ENCODE measurements at places on chromosomes 7 and 10.

- DNase-seq = peak; percentile 89
Measured at GRCh38 chr10:86958116-86958900, at the start of gene SNCG. TSS of gene SNCG (plus strand) at chr10:86958599. CDS start at chr10:86958698, 99 bp downstream.

- peak; percentile 82 for DNase-seq
Measured at GRCh38 chr10:116278846-116279245, 5.8 kb upstream of the GFRA1 start.

DNA sequence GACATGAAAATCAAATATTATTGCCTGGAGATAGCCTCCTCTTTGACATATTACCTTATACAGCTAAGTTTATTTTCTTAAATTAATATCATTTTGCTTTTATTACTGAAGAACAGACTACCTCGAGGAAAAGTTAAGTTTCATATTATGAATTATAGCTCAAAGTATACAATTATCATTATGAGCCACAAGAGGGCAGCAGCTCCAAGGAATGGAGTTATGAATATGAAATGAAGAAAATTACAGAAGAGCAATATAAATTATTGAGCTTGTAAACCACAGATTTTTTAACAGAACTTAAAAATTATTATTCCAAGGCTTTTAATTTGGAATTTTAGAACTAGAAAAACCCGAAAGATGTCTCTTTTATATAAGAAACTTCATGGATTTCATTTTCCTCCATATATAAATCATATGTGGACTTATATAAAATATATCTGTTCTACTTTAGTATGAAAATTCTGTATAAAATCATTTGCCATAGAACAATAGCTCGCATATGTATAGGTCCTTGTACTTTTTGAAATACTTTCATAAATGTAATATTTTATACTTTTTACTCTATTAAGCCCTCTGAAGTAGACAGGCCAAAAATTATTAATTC lies 40.1 kb downstream of the IQUB start:
- peak; percentile 72 for DNase-seq

- DNase-seq = no peak
Measured at GRCh38 chr7:139681463-139681755, 96.4 kb downstream of the HIPK2 start.

DNA sequence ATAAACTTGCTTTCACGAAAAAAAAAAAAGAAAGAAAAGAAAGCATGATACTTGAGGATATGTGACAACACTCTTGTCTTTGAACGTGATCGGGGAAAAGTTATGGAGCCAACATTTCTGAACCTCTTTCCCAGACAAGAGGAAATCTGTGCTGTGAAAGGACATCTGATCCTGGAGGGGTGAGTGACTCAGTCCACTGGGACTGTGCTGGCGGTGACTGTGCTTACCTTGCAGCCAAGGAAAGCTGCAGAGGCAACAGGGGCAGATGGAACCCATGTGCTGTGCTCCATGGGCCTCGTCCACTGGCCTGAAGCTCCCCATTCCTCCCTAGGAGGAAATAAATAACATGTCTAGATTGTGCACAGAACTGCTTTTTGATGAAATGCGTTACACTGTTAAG lies 116.5 kb upstream of the RAB11FIP2 start:
- DNase-seq = no peak

DNA sequence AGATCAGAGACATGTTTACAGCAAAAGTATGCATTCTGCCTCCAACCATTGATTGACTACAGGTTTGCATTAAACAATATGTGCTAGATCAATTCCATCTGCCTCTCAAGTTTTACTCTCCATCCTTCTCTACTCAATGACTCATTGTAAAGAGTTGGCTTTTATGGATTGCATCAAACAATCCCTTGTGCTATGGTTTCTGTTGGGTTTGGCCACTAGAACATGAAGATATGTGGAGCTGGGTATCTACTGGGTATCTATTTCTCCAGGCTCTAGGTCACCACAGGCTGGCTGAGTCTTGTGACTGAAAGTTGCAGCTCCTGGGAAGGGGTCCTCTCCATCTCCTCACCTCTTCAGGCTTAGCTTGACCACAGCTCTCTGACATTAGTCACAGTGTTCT lies 204.7 kb downstream of the DGKI start:
- DNase-seq = no peak

DNA sequence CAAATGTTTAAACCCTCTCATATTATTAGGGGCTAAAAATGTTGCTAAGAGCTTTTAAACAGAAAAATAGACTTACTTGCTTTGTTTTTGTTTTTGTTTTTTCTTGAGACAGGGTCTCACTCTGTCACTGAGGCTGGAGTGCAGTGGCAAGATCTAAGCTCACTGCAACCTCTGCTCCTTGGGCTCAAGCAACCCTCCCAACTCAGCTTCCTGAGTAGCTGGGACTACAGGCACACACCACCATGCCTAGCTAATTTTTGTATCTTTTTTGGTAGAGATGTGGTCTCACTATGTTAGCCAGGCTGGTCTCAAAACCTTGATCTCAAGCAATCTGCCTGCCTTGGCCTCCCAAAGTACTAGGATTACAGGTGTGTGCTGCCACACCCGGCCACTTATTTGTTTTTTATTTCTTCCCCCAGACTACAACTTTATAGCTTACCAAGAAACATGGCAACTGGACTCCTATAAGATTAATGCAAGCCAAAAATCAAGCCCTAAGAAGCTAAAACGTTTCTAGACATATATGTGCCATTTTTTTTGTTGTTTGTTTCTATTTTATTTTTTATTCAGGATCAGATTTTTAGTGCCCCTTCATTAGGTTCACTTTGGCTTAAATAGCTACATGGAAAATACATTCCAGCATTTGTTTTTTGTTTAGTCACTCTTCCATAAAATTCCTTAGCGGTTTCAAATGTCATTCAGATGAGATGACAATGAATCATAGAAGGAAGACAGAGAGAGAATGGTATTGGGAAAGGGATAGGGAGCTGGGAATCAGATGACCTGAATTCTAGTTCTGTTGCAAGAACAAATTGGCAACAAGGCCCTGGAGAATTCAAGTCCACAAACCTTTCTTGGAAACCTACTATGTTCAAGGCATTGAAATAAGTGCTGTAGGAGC lies 163.4 kb upstream of the MKLN1 start:
- peak; percentile 11 for DNase-seq

- no peak for DNase-seq
Measured at GRCh38 chr7:70347463-70348254, 749.4 kb downstream of the AUTS2 start.

- DNase-seq = no peak
Measured at GRCh38 chr10:91271886-91272285, 51.4 kb downstream of the PCGF5 start.

- no peak for DNase-seq
Measured at GRCh38 chr7:107827501-107827900, 24.5 kb upstream of the SLC26A3 start.

DNA sequence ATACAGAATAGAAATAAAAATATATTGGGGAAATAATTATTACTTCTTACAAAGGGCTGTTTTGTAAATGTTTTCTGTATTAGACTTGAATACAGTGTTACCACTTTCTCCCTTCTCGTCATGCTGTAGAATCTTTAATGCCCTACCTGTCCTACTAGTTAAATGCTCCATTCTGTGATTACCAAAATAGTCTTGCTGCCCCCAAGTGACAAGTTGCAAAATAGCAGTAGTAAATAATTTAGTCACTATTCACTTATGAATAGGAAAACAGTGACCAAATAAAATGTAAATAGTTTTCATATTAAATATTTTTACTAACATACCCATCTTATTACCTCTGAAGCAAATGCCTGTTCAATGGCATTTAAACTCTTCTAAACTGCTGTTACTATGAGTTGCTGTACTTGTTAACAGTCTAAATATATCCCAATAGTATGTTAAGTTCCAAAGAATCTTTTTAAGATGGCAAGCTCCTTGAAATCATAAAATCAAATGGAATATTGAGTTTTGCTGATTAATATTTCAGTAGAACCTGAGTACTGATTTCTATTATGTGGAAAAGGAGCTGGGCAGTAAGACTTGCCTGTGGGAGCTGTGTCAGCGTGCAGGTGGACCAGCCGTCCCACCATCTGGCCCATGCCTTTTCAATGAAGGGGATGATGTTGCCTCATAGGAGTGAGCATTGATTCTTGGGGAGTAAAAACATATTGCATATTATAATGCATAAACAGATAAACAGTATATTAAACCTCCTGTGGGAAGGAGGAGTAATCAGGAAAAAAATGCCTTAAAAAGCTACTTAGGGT lies 18.1 kb upstream of the OIT3 start:
- DNase-seq = no peak

GRCh38 chr10:44056206-44056605 lies 328.7 kb downstream of the CXCL12 start:
- DNase-seq = no peak

GRCh38 chr10:48294431-48294830 lies 12.0 kb upstream of the MAPK8 start:
- DNase-seq = no peak

DNA sequence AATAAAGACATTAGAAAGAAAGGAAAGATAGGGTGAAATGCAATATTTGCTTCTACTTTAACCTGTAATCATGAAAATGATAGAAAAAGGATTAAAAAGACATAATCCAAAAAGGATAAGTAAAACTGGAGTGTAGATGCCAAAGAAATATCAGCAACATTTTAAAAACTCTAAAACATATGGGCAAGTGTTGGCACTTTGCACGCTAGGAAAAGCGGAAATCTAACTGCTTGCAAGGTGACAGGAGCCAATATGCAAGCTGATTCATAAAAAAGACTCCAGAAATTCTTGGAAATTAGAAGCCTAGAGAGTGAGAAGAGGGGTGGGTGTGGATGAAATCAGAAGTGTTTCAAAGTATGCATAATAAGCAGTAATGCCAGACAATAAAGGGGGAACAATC lies 161.1 kb downstream of the SEMA3E start:
- no peak for DNase-seq

DNA sequence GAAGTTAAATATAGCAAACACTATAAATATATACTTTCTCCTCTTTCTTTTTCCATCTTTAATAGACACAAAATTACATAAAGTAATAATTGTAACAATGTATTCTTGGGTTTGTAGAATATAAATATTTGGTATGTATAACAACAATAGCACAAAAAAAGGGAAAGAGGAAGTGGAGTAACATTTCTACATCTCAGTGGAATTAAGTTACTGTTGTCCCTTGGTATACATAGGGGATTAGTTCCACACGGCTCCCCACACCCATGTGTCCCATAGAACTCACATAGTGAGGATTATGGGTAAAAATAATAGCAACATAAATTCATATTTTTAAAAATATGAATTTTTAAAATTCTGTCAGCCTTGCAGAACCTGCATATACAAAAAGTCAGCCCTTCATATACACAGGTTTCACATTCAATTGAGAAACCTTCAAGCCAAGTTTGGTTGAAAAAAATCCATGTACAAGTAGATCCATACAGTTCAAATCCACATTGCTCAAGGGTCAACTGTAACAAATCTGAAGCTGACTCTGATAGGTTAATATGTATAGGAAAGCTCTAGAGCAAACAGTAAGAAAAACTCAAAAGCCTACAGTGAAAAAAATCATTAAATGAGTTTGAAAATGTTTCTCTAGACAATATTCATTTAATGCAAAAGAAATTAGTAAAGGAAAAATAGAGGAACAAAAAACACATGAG lies 92.4 kb downstream of the HYCC1 start:
- no peak for DNase-seq

GRCh38 chr10:86164174-86164774 lies 202.3 kb downstream of the GRID1 start:
- DNase-seq = no peak

DNA sequence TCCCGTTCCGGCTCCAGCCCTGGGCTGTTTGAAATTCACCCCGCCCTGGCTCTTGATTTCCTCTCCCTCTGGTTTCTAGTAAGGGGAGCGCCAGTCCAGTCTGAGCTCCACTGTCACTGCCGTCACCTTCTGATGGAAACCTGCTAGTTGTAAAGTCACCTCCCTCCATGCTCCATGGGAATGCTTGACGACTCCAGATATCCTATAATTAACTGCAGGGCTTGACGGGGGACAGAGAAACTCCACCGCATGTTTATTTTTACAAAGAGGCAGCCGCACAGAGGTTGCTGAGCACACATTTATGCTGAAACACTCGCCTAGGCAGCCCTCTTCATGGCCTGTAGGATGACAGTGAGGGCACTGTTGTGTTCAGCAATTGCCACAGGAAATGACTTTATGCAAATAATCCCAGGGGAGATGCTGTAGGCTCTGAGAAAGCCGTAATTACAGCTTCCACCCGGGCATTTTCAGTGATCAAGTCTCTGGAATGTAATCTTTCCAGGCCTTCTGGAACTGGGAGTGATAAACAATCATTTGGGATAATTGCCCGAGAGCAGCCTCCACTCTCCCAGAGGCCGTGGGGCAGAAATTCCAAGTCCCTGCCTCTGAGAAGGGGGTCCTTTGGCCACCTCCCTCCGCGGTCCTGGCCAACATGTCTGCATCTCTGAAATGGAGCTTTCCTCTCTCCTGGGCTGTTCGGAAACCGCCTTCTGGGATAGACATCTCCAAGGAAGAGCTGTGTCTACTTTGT lies 300.5 kb downstream of the KLF6 start:
- DNase-seq = peak; percentile 33

DNA sequence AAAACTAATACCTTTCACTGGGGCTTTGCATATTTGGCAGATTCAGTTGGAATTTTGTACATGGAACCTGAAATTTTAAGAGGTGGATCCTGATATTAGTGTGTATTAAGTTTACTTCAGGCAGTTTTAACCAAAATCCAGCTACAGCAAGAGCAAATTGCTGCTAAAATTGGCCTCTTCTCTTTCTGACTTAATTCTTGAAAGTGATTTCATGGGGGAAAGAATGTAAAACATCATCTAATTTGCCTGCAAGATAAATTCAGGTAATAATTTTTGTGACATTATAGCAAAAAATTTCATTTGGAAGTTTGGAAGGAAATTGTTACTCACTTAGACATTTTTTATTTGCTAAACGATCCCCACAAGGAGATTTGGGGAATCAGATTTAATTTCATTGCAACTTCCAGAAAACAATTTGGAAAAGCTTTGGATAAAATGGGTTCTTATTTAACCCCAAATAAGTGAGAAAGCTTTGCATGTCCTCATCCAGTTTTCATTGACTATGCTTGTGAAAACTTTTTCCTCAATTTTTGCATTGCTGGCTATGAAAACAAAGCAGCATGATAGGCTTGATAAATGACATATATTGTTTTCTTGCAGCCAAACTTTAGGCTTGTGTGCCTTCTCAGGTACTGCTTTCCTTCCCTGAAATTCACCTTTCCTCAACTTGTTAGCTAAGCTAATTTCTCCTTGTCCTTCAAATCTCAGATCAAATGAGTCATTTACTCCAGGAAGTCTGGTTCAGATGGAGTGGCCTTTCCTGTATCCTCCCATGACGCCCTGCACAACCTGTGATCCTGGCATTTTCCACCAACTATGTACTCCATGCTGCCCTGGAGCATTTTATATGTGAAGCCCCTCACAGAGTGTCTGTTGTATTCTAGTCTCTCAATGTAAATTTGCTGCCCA lies 27.4 kb upstream of the ZNF438 start:
- DNase-seq = no peak
